ENCODE measurements at places on chromosomes 6 and 20.

GRCh38 chr6:144500892-144501291 is 215.8 kb downstream of the UTRN start:
- no peak for DNase-seq

GRCh38 chr6:147023581-147023980 is 180.6 kb upstream of the STXBP5 start:
- DNase-seq, result no peak

- DNase-seq, result no peak
Measured at GRCh38 chr6:35477028-35477427, 8.8 kb downstream of the RPL10A start.

DNA sequence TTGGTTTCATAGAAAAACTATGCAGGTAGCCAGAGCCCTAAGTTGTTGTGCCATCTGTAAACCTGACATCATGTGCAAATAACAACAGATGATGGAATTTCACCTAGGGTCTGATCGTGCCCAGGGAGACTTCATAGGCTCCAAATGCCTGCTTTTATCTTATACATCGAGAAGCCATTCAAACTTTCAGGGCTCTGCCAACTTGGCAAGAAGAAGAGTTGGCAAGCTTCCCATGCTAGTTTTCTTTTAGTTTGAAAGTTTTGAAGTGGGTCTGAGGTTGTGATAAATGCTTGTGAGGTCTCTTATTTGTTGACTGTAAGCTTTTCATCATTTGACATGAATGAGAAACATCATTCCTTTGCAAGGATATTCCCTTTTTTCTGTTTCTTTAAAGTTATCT is 175.4 kb upstream of the FLRT3 start:
- no peak for DNase-seq

DNA sequence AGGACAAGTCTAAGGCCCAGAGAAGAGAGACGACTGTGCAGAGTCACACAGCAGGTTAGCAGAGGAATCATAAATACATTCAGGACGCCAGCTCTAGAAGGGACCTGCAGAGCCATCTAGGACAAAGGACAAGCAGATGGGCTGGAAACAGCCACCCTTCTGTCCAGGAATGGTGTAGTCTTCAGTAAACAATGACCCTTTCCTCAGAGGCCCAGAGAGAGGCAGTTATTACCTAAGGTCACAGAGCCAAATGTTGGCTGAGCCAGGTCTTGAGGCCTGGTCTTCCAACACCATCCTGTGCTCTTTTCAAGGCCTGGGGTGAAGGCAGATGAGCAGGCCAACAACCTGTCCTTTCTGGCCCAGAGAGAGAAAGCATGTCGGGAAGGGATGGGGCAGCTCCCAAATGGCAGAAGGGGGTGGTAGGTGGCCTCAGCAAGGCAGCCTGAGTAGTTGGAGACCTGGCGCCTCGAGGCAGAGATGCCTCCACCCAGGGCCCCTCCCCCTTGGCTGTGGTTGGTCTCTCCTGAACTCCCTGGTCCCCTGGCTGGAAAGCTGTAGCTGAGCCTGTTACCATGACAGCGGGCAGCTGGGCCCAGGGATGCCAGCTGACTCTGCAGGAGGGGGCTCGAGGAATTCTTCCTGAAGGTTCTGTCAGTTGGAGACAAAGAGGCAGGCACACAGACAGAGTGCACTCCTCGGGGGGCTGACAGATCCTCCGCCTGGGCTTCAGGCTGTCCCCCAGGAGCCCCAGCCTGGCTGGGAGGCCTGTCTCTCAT is 24.8 kb downstream of the EPB41L1 start:
- no peak for DNase-seq

- no peak for DNase-seq
Measured at GRCh38 chr20:32450484-32451061, 92.4 kb downstream of the ASXL1 start.

DNA sequence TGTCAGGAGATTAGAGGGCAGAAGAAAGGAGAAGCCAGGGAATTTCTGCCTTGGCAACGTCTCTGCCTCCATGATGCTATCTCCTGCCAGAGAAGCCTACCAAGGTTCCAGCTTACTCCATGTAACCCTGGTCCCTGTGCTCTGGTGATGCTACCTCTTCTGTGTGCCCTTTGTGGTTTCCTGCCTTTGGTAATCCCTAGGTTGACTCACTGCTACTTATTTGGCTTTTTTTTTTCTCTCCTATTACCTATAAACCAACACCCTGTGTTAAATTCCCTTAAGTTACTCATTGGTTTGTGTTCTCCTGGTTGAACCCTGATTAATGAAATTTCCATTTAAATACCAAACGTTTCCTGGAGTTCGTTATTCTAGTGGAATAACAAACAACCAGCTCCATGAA is 527.8 kb upstream of the FLRT3 start:
- no peak for DNase-seq

DNA sequence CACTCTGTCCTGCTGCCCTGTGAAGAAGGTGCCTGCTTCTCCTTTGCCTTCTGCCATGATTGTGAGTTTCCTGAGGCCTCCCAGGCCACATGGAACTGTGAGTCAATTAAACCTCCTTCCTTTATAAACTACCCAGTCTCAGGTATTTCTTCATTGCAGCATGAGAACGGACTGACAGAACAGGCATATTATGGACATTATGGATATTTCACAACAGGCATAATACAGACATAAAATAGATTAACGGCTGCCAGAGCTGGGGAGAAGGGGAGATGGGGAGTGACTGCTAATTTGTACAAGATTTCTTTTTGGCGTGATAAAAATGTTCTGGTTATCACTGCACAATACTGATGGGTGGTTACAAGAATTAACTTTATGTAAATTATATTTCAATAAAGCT is 29.4 kb downstream of the TRPC4AP start:
- no peak for DNase-seq

- DNase-seq, result no peak
Measured at GRCh38 chr6:40432982-40433381, 154.2 kb downstream of the LRFN2 start.

- no peak for DNase-seq
Measured at GRCh38 chr6:168419569-168419968, 21.4 kb upstream of the SMOC2 start.
